ENCODE measurements at places on chromosomes 3 and 15.

- no peak for DNase-seq
These were observed 71.5 kb downstream of the SSR3 start for GRCh38 chr3:156483426-156483825.

- no peak for DNase-seq
These were observed 31.6 kb downstream of the NKIRAS1 start for GRCh38 chr3:23885210-23885609.

DNA sequence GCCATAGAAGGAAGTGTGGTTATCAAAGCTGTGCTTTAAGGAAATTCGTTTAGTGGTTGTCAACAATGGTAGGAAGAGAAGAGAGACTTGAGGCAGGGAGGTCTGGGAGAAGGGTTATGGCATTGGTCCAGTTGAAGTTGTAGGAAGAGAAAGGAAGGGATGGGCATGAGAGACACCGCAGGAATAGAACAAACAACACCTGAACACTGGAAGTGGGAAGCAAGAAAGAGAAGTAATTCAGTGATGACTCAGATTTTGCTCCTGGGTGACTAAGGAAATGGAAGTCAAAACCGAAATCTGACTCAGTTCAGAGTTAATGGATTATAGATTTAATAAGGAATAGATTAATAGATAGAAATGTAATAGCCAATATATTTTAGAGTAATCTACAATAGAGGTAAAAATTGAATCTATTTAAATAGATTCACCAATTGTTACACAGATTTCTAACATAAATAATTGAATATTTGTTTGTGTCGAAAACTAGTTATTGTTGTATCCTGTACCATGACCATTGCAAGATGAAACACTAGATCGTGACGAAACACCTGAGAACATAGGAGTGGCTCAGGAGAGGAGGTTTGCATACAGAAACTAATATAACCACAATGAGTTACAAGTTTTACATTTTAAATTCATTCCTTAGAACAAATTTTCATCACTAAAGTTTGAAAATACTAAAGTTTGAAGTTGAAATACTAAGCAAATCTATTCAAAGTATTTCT is 36.0 kb downstream of the THBS1 start:
- no peak for DNase-seq

- DNase-seq: no peak
These were observed 75.4 kb upstream of the HACD2 start for GRCh38 chr3:123660141-123660675.

DNA sequence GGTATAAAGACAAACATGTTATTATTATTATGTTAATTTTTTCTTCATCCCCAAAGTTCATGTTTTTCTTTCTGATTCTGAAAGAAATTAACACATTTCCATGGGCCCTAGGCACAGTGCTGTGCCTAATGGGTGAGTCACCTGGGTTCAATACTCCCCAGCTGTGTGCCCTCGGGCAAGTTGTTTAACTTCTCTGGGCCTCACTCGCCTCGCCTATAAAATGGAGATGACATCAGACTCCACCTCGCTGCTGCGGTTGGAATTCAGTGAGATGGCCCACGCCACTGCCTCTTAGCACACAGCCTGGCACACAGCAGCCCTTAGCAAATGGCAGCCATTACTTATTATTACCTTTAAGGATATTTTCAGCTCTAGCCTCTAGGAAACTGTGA is 22.6 kb downstream of the DNASE1L3 start:
- DNase-seq: no peak

- DNase-seq: no peak
These were observed 545.0 kb upstream of the TBL1XR1 start for GRCh38 chr3:177742273-177742672.

GRCh38 chr15:82536409-82537350 is 3.6 kb downstream of the RPS17 start:
- DNase-seq: no peak

- no peak for DNase-seq
These were observed 239.5 kb upstream of the HES1 start for GRCh38 chr3:193896419-193896818.

DNA sequence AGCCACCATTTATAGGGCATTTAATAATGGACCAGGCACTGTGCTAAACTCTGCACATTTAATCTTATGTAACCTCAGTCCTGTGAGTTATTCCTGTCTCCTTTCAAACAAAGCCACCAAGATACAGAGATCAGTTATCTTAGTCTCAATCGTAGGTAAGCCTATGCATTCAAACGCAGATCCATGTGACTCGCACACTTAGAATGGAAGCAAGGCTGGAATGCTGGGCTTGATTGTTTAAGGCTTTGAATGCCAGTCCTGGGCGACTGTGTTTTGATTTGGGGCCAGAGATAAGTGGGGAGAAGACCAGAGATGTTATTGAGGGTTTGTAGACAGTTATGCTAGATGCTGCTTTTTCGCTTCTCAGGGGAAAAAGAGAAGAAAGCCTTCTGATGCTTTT is 22.2 kb downstream of the MED12L start:
- no peak for DNase-seq

GRCh38 chr3:139691619-139692018 is 13.8 kb upstream of the NMNAT3 start:
- DNase-seq: no peak
